ENCODE measurements at places on chromosomes 7 and 10.

DNA sequence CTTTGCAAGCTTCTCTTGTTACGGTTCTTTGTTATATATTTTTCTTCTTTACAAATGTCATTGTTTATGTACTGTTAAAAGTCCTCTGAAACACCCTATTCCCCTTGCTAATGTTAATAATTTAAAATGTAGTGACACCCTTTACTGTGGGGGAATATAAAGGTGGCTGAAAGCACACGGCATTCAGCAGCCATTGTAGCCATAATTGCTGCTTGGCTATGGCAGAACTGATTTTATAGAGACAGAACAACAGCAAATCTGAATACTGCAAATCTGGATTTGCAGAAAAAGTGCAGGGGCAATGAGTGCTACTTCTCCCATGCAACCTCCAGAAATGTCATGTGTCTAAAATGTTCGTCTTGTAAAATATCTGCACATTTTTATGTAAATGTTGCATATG lies 3.7 kb upstream of the WASL start:
- DNase-seq = no peak

- DNase-seq = no peak
Measured at GRCh38 chr7:2465928-2466327, 10.3 kb downstream of the GRIFIN start.

DNA sequence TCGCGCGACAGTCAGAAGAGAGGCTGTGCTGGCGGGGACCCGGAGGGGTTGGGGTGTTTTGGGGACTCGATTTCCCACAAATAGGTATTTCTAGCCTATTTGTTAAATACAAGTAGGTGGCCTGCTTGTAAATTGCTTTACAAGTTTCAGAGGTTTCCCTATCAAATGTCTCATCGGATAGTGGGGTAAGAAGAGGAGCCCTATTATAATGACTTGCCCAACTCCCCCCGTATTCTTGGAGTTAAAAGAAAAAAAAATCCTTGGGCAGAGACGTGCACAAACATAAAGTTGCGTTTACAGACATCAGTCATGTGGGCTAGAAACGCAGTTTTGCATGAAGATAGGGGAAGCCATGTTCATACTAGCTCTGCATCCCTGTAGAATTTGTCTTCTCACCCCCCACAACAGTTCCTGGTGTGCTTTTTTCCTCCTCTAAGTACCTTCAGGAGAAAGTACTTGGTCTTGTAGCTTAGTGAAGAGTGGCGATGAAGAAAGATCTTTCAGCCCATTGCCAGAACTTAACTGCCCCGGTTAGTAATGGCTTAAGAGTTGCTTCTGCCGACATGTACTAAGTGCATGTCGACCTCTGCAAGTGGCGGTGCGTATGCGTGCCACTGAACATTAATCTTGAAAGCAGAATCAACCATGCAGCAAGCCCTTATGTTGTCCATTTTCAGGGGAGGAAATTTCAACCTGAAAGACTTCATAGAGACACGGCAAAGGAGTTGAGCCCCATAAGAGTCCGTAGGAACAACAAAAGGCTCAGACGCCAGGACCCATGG lies 832 bp upstream of the TIAL1 start:
- DNase-seq = no peak

GRCh38 chr10:130956251-130956650 lies 355.3 kb downstream of the TCERG1L start:
- DNase-seq = no peak

DNA sequence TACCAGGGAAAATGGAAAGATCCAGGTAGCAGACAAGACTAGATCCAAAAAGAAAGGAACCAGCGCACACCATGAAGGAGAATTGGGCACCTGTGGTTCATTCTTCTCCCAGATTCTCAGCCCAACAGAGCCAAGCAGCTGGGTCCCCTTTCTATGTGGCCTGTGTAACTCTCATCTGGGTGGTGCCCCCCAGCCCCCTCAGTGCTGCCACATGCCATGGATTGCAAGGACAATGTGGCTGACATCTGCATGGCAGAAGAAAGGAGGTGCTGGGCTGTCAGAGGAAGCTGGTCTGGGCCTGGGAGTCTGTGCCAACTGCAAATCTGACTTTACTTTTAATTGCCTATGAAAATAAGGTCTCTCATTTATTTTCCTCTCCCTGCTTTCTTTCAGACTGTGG lies 21.4 kb downstream of the PRSS2 start:
- DNase-seq = no peak

GRCh38 chr10:95278061-95278988 lies 12.5 kb downstream of the PDLIM1 start:
- DNase-seq = no peak

GRCh38 chr10:1287487-1287886 lies 231.3 kb downstream of the WDR37 start:
- no peak for DNase-seq

DNA sequence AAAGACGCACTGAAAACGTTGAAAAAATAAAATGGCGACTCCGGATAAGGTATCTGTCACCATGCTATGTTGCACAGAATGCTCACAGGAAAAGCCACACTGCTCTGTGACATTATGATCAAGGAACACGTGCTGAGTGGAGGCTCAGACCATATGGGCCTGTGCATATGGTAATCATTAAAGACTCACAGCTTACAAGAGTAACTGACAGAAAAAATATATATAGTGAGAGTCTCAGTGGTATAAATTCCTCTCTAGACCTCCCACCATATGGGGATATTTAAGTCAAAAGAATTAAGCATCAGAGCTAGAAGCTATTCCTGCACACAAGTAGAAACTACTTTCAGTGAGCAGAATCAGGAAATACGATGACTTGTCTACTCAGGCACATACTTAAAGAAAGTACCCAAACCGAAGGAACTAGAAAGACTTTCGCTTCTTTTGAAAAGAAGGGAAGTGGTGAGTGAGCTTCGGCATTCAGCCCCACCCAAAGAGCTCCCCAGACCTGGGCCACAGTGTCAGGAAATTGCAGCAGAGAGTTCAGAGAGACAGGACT lies 65.1 kb upstream of the MPP7 start:
- DNase-seq = peak; percentile 59

Data from stimulated activated CD4-positive, alpha-beta T cell treated with anti-CD3 and anti-CD28 coated beads, Interleukin-4, amount 100 ng/mL, for 4 hours (primary cell).